LoVo (cell line): ENCODE measurements at places on chromosomes 11 and 22.
A peak's percentile ranks its signal among the peaks of the same experiment; 100 is the strongest.

DNA sequence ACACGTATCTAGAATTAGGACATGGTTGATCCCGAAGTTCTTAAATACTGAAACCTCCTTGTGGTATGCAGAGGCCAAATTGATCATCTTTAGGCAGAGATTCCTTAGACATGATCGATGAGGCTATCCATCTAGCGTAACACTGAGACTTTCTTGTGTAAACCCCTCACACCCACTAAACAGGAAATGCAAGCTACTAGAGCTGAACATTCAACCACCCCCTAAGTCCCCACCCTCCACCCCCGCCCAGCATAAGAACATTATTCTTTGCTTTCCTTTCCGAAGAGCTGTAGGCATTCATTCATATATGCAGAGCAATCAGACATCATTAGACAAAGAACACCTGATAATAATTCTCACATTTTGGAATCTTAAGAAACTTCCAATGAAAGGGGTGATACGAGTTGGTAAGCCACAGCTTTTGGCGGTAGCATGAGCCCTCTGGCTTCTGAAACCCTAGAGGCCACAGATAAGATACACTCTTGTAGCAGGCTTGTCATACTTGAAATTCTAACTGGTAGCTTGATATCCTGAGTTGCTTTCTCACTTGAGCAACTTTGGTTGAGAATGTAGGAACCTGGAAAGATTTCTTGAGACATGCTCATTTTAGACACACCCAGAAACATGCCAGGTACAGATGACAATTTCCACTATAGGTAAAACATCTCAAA, 42.2 kb downstream of the FLI1 start:
- DNase-seq: no peak

- no peak for DNase-seq
These were observed 26.9 kb downstream of the UBASH3B start for GRCh38 chr11:122682464-122682863.

DNA sequence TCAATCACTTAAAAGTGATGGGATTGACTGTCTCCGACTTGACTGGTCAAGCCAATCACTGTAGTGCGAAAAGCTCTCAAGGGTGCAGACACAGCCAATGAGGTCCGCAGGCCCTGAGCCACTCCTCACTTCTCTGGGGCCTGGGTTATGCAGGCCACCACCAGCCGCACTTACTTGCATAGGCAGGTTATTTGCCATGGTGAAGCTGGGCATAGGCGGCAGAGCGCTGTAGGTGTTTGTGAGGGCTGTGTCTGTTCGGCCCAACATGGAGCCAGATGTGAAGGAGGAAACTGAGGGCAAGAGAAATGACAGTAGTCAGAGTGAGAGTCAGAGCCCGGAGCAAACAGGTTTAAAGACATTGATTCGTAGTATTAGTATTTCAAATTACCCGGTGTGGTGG, 17.9 kb downstream of the PAX6 start:
- DNase-seq: no peak

DNA sequence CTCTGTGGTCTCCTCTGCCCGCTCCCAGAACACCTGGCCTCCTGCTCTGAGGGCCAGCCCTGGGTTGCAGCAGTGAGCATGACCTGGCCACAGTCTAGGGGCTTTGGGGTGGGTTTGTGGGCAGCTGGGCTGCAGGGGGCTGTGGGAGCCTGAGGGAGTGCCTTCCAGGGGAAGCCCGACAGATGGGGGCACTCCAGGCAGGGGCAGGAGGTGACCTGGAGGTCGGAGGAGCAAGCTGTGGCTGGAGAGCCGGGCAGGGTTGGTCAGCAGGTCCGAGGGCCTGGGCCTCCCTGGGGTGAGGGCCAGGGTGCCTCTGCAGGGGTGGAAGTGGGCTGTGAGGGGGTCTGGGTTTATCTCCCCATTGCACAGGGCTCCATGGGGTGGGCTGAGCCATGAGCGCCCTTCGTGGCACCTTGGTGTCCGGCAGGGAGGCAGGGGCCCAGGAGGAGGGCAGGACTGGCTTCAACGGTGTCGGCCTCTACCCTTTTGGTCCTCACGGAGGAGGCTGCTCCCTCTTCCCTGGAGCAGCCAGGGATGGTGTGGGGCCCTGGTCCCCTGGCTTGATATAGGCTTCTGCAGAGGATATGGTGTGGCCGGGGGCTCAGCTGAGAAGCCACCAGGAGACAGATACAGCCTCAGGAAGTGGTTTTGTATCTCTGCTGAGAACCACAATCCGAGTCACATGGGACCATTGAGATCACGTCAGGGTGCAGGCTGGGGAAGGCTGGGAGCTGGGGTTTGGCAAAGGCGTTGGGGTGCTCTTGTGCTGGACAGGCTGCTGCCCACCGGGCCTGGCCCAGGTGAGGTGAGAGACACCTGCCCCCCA, 22.3 kb downstream of the KCNQ1 start:
- no peak for DNase-seq

DNA sequence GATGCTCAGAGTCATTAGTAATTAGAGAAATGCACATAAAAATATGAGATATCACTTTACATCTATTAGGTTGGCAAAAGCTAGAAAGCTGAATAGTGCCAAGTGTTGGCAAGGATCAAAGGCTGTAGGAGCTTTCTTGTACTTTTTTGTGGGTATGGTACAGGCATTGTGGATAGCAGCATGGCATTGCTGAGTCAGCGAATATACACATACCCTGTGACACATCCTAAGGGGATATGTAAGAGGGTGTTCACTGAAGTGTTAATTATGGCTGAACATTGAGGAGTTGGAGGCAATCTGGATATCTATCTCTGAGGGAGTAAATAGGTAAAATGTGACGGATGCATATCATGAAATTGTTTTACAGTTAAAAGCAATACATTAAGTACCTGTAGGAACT, 27.0 kb upstream of the IL18BP start:
- DNase-seq: no peak

DNA sequence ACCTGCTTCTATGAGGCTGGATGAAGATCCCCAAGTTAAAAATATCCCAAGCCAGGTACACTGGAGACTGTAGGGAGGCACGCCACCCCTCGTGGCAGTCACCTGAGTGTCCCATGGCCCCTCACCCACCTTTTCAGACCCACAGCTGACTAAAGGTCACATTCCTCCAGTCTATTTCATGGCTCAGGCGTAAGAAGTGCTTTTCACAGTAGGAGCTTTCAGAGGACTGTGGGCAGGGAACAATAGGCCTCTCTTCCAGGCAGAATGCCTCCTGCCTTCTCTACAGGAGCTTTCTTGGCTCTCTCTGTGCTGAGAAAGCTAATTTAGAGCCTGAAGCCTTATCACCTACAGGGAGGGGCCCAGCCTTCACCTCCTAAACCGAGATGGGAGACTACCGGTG, 73.8 kb downstream of the C11orf58 start:
- no peak for DNase-seq

- DNase-seq: no peak
These were observed 29.9 kb upstream of the GRAMD4 start for GRCh38 chr22:46590334-46590733.

GRCh38 chr22:35684270-35684700, 33.4 kb upstream of the APOL5 start:
- no peak for DNase-seq

DNA sequence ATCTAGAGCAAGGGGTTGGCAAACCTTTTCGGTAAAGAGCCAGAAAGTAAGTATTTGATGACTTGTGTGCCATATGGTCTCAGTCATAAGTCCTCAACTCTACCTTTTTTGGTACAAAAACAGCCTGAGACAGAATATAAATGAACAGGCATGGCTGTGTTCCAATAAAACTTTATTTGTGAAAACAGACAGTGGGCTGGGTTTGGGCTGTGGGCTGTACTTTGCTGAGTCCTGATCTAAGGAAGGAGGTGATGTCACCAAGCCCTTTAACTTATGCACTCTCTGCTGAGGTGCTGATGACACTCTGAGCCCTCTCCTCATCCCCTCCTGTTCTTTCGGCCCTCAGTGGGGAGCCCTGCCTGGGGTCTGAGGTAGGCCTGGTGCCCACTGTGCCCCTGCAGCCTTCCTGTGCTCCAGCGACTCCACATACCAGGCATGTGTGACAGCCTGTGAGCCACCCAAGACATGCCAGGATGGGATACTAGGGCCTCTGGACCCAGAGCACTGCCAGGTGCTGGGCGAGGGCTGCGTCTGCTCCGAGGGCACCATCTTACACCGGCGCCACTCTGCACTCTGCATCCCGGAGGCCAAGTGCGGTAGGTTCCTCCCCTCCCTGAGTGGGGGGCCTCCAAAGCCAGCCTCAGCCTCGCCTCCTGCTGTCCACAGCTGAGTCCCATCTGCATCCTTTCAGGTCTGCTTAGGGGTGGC, 85.9 kb upstream of the MYOD1 start:
- no peak for DNase-seq

GRCh38 chr11:33618351-33618710, 82.3 kb downstream of the C11orf91 start:
- no peak for DNase-seq

GRCh38 chr11:45100339-45100738, 46.1 kb upstream of the PRDM11 start:
- DNase-seq: no peak

DNA sequence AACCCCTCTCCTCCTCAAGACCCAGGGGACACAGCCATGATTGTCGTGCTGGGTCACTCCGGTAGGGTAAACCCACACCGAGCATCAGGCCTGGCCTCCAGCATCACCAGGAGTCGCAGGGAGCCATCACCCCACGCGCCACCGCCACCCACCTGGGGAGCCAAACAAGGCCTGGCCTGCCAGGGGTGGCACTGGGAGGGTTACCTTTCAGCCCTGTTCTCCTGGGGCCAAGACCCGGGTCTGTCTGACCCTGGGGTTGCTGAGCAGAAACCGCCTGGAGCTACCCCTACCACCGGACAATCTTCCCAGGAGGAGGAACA, 39.3 kb upstream of the NNMT start:
- DNase-seq: no peak

DNA sequence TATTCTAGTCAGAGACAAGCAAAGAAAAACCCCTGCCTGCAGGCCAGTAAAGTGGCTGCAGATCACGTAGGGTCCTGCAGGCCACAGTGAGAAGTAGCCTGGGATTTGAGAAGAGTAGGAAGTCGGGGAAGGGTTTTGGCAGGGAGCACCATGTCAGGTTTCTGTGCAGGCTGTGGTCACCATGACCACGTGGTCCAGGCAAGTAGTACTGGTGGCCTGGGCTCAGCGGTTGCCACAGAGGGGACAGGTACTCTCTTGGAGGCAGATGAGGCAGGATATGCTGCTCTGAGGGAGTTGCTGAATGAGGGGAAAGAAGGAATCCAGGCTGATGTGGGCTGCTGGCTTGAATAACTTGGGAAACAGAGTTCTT, 46.5 kb downstream of the PISD start:
- no peak for DNase-seq

DNA sequence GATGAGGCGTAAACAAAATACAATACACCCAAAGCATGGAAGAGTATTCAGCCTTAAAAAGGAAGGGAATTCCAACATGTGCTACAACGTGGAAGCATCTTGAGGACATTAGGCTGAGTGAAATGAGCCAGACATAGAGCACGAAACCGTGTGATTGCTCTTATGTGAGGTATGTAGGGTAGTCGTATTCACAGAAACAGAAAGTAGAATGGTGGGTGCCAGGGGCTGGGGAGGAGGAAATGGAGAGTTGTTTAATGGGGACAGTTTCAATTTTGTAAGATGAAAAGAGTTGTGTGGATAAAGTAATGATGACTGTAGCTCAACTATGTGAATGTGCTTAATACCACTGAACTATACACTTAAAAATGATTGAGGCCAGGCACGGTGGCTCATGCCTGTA, 10.2 kb upstream of the KMT5B start:
- no peak for DNase-seq

DNA sequence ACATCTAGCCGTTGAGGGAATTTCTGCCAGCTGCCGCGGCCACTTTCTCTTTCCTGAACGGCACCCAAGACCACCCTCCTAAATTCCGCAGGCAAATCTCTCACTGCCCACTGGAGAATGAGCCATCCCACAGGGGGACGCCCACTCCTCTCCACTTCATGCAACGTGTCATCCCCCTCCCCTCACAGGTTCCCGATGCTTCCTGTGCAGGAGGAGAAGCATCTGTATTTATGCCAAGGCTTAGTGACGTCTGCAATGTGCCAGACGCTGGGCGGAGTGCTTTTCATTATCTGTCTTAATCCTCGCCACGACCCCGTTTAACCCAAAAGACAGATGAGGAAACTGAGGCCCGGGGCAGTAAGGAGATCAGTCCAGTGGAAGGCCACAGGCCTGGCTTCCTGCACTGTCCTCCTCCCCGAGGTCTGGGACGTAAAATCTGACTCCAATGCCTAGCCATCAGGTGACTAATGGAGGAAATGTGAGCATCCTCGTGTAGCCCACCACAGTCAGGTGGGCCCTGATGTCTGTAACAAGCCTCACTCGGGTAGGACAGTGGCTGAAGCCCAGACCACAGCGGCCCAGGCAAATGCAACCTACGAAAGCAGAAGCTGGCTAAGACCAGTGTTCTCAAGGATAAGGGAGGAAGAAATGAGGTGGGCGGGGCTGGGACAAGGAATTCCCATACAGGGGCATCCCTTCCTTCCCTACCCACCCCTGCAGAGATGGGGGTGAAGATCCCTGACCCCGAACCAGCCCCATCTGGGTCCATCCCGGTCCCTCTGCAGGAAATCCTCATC, 23.1 kb downstream of the MN1 start:
- DNase-seq: no peak

DNA sequence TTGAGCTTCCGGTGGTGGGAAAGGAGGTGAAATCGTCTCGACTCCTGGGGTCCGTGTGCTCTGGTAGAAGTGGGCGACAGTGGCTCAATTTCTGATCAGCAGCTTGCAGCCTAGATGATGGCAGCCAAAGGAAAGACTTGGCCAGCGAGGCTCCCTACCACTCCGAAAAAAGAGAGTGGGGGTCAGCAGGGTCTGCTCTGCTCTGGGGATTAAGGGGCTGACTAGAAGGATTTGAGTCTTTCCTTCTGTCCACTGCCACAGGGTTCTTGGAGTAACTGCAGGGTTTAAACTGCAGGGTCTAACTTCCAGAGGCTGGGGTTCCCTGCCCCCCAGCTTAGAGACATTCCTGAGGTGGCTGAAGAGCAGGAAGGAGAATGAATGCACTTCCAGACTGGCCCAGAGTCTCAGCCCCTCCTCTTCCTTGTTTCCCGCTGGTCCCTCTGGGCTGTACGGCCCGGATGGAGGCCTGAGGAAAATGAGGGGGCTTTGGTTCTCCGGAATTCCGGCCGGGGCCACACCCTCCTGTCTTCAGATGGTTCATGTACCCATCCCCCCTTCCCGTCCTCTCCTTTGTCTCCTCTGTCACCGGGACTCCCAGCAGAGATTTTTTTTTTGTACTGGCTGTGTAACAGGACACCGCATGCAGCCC, 907 bp downstream of the SERPINH1 start:
- DNase-seq: peak; percentile 38

GRCh38 chr11:47889714-47890441, 41.7 kb upstream of the NUP160 start:
- DNase-seq: no peak

DNA sequence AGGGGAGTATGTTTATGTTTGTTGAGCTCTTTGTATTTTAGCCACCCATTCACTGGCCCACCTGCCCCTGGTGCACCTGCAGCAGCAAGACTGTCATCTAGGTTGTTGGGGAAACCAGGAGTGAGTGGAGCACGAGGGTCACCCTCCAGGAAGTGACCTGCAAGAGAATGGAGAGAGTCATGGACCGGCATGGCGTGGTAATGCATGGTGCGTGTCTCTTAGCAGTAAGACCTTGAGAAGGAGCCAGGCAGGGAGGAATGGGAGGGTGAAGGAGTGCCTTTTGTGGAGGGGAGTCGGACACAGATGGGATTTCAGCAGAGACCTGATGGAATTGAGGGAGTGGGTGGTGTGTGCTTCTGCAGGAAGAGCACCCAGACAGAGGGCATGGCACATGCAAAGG, 37.9 kb downstream of the KCNQ1 start:
- DNase-seq: no peak
